NCI-H510A treated with DMSO at 0.1 percent for 48 hours (cell line): ENCODE measurements at places on chromosomes 11 and 22.
A peak's percentile ranks its signal among the peaks of the same experiment; 100 is the strongest.

DNA sequence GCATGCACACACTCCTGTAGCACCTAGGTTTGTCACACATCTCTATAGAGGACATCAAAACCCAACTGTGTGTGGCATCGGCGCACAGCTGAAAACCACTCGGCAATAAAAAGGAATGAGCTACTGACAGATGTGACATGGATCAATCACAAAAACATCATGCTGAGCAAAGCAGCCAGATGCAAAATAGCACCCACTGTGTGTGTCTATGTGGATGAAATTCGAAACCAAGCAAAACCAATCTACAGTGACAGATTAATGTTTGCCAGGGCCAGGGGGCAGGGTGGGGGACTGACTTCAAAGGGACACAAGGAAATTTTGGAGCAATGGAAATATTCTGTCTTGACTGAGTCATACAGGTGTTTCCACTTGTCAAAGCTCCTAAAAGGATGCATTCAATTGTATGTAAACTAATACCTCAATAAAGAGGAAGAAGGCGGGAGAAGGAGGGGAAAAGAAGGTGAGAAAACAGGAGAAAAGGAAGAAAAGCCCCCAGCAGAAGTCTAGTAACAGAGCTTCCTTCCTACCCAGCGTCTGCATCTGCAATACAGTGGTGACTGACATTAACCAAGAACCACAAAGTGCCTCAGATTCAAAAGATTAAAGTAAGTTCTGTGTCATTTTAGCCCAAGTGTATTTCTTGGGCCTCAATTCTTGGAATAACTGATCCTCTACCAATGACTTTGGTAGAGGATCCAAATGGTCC lies 49.8 kb downstream of the PACSIN2 start:
- peak; percentile 26 for DNase-seq

DNA sequence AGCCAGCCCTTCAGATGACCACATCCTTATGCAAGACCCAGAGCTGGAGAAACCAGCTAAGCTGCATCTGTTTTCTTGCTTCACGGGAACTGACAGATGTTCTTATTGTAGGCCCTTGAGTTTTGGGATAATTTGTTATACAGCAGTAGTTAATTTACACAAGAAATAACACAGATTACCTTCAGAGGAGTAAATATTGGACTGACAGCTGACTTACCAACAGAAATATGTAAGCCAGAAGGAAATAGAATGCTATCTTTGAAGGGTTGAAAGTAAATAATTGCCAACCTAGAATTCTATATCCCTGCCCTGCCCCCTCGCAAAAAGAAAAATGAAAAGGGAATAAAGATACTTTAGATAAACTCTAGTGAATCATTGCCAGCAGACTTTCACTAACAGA lies 124.1 kb downstream of the WNT7B start:
- DNase-seq, result no peak

DNA sequence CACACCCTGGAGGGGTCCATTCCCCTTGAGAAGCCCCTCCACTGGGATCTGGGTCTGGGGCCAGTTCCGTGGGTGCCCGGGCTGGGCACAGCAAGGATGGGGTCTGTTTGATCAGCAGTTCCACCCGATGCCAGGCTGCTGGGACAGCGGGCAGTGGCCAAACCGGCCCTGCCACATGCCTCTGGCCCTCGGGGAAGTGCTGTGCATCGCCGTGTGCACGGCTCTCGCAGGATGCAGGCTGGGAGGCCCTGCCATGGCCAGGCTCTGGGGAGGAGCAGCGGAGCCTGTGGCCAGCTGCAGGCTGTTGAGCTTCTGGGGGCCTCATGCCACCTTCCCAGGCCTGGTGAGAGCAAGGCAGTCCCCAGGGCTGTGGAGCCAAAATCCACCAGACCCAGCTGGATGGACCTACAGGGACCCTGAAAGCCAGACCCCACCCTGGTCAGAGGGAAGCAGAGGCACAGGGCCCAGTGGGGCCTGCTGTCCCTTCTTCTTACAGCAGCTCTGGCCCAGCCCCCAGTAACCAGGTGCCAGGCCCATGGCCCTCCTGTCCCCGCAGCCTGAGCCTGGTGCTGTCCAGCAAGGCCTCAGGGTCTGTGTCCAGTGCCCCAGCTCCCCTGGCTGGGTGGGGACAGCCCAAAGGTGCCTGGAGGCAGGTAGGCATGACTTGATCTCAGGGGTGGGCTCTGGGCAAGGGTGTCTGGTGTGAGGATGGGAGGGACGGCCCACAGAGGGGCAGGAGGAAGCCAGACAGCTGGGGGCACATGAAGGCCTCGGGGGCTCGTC lies 57.3 kb downstream of the WNT7B start:
- DNase-seq, result no peak

DNA sequence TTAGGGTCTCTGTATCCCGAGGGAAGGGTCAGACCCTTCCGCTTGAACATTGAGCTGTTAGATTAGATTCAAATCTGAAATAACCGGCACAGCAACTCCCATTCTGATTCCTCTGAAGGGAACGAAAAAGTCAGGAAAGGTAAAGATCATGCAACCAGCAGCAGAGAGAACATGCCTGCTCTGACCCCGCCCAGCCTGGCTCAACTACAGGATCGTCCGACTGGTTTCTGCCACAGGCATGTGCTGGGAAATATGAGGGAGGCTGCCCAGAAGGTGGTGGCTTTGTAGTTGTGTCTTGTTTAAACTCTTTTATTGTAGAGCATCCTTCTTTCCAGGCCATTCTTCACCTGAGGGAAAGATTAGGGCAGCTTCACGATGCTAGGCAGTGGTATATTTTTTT lies 5.0 kb upstream of the MTNR1B start:
- peak; percentile 18 for DNase-seq

GRCh38 chr11:129067454-129067853 lies 124.7 kb downstream of the ARHGAP32 start:
- DNase-seq, result no peak

DNA sequence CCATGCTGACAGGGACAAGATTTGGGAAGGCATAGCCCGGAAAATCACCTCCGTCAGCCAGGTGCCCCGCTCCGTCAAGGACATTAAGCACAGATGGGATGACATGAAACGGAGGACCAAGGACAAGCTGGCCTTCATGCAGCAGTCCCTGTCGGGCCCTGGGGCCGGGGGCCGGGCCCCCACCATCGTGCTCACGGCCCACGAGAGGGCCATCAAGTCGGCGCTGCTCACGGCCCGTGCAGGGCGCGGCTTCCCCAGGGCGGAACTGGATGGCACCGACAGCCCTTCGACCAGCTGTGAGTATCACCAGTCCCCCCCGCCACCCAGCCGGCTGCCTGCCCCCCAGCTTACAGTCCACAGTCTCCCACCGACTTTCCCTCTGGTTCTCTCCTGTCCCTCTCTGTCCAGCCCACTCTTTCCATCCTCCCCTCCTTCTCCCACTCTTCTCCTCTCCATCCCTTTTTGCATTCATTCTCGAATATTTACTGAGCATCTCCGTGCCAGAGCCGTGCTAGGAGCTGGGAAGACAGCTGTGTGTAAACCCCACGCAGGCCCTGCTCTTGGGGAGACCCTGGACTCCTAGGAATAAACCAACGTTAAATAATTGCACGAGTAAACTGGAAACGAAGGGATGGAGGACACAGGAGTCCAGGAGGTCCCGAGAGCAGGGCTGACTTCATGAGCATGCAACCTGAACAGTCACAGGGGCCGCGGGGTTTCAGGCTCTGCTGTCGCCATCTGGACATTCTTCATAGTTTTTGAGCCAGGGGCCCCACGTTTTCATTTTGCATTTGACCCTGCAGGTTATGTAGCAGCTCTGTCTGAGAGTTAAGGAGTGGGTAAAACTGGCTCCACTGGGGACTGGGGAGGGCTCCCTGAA lies 62.8 kb downstream of the PRDM11 start:
- DNase-seq, result no peak

DNA sequence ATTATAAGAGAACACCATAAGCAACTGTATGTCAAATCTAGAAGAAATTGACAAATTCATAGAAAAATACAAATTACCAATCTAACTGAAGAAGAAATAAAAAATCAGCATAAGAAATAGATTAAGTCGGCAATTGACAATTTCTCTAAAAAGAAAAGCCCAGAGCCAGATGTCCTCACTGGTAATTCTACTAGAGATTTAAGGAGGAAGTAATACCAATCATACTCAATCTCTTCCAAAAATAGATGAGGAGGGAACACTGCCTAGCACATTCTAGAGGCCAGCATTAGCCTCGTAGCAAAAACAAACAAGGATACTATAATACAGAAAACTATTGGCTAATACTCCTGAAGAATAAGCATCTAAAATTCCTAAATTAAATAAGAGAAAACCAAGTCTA lies 40.4 kb upstream of the IGLL5 start:
- DNase-seq, result no peak

- no peak for DNase-seq
Observed at GRCh38 chr22:30574095-30574981, at the start of gene GAL3ST1. Gene GAL3ST1, minus strand, starts transcription at chr22:30574665. Its CDS starts 17,273 bp downstream, at chr22:30557392.

DNA sequence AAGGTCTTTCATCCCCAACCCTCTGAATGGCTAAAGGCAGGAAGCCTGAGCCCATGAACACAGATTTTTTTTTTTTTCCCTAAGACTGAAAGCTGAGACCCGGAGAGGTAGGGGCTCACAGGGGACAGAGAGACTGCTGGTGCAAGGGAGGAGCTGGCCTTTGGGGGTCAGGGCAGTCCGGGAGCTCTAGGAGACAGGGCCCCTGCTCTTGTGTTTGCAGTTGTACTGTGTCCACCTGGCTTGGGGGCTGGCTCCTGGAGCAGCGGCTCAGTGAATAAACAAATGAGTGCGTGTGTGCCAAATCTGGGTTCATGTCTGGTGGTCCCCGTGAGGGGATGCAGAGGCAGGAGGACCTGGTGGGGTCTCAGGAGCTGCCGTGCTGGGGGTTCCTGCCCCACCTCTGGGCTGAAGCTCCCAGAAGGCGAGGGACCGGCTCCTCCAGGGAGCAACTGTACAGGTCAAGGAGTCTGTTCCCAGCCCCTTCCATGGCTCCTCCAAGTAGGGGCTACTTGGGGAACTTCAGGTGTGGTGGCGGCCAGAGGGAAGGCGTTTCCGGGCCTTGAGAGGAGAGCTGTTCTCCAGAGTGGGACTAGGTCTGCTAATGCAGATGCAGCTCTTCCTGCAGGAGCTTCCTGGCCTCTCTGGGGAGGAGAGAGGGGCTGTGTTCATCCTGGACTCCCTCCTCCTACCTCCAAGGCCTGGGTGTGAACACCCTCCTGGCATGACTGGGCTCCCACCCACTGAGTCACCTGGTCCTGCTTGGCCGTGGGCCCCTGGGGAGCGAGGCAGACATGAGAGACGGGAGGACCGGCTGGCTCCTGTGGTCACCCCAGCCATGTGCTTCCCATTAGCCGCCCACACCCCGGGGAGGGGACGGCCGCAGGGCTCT lies 57.6 kb downstream of the FBXO7 start:
- peak; percentile 9 for DNase-seq

GRCh38 chr11:27726981-27727380 lies 26.7 kb upstream of the BDNF start:
- DNase-seq, result no peak

- DNase-seq, result peak; percentile 0
Observed at GRCh38 chr11:62501432-62501891, 45.1 kb downstream of the AHNAK start.

GRCh38 chr22:45006964-45007390 lies 2.8 kb downstream of the PHF21B start:
- DNase-seq, result no peak

DNA sequence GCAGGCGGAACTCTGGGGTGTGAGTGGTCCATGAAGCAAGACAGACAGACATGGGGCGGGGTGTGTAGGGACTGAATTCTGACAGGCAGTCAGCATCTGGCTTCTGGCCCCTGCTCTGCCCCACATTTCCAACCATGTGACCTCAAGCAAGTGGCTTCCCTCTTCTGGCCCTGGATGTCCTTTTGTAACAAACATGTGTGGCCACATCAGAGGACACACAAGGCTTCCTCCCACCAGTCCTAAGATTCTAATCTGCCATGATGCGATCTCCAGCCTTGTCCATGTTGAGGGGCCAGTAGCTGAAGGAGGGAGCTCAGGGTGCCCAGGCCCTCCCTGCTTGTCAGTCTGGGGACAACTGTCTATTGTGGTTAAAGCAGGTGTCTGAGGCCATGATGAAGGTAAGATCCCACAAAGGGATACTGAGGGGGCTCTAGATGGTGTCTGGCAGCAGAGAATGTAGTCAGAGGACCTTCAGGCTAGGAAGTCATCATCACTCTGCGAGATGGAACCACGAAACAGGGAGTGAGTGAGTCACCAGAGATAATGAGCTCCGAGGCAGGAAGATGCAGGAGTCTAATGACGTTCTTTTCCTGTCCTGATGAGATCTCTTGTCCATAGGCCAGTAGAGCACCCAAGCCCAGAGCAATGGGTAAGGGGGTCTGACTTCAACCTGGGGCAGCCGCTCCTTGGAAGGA lies 27.4 kb downstream of the DRD2 start:
- DNase-seq, result no peak

GRCh38 chr11:19874266-19874665 lies 161.6 kb downstream of the NAV2 start:
- no peak for DNase-seq

GRCh38 chr22:23237201-23237798 lies 57.0 kb downstream of the BCR start:
- peak; percentile 63 for DNase-seq

GRCh38 chr11:86761978-86762377 lies 38.4 kb upstream of the PRSS23 start:
- DNase-seq, result no peak

DNA sequence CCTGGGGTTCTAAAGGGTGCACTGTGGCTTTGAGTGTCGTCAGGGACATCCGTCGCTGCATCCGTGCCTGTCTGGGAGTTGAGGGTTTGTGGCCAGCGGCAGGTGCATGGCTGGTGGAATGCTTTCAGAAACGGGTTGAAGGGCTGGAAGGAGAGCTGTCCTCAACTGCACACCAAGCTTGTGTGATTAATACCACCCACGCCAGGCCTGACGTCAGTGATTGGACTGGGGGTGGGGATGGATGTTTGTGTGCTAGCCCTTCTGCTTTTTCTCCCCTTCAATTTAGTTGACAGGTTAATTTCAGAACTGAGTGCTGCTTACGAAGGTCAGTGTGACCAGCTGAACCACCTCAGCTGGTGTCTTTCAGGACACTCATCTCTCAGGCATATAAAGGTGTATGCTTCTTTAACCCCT lies 3.2 kb upstream of the GAB2 start:
- peak; percentile 55 for DNase-seq

- DNase-seq, result no peak
Observed at GRCh38 chr11:57815476-57815875, 53.9 kb downstream of the CTNND1 start.

DNA sequence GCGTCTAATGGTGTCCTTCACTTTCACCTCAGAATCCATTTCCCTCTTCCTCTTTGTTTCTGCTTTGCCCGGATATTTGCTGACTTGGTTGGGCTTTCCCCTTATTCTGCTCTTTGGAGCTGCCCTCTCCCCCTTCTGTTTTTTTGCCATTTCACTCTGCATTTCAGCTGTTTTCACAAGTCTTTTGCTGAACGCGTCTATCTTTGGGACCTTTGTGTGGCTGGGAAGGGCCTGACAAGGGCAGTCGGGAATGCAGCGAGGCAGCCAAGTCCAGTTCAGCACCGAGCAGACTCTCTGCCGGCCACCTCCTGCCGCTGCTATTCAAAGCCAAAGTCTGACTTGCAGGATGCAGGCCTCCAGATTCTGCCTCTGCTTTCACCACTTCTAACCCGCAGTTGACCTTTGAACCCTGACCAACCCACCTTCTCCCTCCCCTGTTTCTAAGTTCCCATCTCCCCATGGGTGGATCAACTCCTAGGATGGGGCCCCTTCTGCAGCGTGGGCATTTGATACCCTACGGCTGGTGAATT lies 38.2 kb downstream of the FEZ1 start:
- DNase-seq, result no peak

- DNase-seq, result no peak
Observed at GRCh38 chr22:38034278-38034882, 22.8 kb upstream of the PICK1 start.
